ENCODE measurements at places on chromosomes 12 and 14.
A peak's percentile ranks its signal among the peaks of the same experiment; 100 is the strongest.

DNA sequence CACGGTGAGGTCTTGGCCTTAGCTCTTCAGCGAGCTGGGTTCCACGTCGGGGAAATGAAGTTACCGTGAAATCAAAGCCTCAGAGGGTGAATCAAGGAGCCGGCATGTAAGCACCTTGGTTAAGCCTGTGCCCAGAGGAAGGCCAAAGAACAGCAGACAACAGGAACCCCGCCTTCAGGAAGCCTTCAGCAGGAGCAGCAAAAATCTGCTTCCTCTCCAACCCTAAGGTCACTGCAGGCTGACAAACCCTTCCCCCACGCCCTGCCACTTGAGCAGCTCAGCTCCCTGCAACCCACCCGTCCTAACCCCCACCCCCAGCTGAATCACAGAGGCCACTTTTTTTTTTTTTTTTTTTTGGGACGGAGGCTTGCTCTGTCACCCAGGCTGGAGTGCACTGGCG, 72.9 kb upstream of the LTA4H start:
- DNase-seq = peak; percentile 8

- DNase-seq = no peak
Observed at GRCh38 chr14:75978249-75978731, 3.5 kb downstream of the TGFB3 start.

GRCh38 chr12:56377310-56377988, 14.8 kb upstream of the APOF start:
- no peak for DNase-seq

DNA sequence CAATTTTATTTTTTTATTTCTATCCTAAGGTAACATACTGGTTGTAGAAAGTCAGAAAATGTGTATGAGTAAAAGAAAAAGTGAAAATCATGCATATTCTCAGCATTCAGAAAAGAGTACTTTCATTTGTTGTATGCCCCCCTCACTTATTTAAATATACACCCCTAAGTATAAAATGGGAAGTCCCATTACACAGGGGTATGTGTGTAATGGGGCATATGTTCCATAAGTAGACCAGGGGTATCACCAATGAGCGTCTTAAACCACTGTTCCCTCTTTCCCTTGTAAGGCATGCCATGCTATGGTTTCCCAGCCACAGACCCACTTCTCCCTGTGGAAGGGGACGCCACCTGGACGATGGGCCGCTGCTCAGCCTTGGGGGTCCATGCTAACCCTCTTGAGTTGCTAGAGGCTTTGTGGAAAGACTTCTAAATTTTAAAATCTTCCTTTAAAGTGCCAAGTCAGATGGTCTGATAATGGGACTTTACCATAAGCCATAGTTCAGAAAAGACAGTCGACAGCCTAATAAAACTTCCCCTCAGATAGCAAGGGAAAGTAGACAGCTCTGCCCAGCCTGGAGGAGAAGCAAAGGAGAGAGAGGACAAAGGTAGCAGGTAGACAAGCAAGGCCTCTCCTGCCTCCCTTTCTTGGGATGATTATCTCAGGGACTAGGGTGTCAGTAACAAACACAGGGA, 118.2 kb downstream of the ZFP36L1 start:
- DNase-seq = no peak

- DNase-seq = peak; percentile 68
Observed at GRCh38 chr14:21978184-21978998, 304.8 kb upstream of the OR4E1 start.

GRCh38 chr12:12764824-12765223, 20.6 kb upstream of the APOLD1 start:
- no peak for DNase-seq

DNA sequence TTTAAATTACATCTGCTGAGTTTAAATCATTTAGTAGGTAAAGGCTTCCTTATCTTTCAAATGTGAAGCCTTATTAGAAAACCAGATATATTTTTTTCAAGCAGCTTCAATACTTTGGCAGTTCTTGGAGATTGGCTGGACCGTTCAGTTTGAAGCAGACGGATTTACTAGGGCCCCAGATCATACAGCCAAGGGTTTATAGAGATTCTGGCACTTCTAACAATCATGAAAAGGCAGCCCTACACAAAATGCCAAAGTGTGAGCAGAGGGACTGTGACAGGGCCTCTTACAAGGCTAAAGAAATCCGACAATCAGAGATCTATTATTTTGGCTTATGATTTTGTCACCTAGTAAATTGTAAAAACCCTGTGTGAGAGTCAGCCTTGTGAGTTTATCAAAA, 162.8 kb upstream of the SLC38A2 start:
- no peak for DNase-seq

DNA sequence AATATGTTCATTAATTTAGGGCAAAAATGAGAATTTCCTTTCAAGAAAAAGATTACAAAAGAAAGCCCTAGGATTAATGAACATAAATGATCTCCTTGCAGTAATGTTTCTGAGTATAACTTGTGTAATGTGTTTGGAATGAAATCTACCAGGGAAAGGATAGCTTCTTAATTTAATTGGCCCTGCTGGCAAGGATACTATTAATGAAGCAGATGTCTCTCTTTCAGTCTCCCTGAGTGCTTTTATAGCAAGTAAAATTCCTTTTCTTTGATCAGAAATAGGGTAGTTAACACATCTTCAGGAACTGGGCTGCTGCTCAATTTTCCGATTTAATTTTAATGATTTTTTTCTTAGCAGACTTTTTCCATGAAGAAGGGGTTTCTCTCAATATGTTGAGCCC, 379.4 kb upstream of the PDE3A start:
- no peak for DNase-seq

GRCh38 chr12:80373666-80374065, 70.4 kb upstream of the PTPRQ start:
- no peak for DNase-seq

- DNase-seq = no peak
Observed at GRCh38 chr12:111091051-111091450, 170.7 kb upstream of the MYL2 start.

Data from nephron progenitor cell (in vitro differentiated cells).